ENCODE measurements at places on chromosomes 11 and 22.

GRCh38 chr11:104653407-104653806 lies 244.9 kb downstream of the CASP12 start:
- DNase-seq: peak; percentile 31

GRCh38 chr11:3709977-3710376 lies 38.8 kb upstream of the CHRNA10 start:
- DNase-seq: no peak

GRCh38 chr11:86155200-86155844 lies 86.4 kb upstream of the PICALM start:
- DNase-seq: no peak

- DNase-seq: no peak
Observed at GRCh38 chr11:65355776-65356393, 1.3 kb downstream of the TIGD3 start.

DNA sequence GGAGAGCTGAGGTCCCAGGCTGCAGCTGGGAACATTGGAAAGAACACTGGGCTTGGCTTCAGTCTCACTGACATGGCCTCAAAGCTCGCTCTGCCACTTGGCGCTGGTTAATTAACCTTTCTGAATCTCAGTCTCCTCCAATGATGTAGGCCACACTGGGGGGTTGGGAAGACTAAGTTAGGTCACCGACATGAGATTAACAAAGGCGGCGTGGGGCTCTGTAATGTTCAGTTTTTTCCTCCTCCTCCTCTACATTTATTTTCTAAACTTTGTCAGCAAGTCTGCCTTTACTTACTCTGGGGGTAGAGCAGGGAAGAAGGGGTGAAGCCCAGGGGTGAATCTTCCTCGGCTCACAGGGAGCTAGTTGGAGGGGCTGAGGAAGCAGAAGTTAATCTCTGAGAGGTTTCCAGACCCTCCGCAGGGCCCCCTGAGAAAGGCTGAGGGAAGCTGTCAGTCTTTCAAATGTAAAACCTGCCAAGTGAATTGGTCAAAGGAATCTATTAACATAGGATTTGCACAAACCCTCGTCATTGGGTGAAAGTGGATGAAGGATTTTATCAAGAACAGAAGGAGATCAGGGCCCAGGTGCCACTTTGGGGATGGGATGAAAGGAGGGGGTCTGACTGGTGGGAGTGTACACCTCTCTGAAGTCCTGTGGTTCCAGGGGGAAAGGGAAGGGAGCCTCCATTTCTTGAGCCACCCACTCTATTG lies 32.1 kb upstream of the TENM4 start:
- no peak for DNase-seq

GRCh38 chr11:59423835-59424234 lies 2.4 kb downstream of the OR5A2 start:
- DNase-seq: no peak

DNA sequence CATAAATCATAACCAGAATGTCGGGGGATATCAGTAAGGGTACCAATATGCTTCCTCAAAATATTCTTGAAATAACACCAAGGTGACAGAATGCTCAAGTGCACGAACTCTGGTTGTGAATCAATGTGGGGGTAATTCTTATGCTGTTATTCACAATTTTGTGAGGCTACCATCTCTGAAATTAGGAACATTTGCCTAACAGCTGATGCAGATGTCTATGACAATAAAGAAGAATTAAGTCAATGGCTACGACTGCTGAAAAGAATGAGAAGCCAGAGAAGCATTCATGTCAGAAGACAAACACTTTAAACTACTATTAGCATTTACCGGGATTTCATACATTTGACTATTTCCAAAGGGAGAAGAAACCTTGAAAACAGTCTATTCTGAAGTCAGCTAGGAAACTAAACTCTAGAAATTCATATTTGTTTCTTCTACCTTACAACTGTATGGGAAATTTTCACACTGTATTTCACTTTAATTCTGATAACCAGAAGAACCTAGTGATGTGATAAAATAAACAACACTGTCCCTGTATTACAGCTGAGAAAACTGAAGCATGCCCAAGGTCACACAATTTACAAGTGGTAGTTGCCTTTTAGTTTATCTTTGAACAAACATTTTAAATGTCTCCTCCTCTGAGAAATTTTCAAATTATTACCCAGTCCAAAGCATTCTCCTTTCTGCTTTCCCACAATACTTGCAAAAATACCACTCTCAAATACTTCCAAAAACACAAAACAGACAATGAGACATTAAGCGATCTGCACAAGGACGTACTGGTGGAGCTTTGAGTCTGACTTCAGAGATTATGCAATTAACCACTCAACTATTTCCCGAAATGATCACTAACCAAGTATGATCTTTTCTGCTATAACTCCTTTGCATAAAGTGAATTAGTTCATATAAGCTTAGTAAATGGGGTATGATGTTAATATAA lies 18.0 kb upstream of the ARHGAP32 start:
- no peak for DNase-seq

GRCh38 chr11:64765851-64766665 lies 6.3 kb upstream of the PYGM start:
- DNase-seq: no peak

DNA sequence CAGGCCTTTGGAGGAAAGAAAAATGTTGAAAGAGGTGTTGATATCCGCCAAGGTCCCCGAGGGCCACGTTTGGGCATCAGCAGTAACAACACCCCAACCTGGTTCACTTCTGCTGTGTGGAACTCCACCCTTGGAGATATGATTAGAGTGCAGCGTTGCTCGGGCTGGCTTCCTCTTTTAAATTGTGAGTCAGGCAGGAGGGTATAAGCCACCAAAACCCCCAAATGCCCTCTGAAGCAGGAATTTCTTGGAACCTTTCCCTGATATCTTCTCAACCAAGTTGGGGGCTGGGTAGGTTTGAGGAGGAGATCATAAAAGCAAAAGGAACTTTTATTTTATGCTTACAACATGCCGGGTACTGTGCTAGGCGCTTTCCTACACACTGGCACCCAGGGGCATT lies 6.4 kb upstream of the C11orf96 start:
- no peak for DNase-seq

DNA sequence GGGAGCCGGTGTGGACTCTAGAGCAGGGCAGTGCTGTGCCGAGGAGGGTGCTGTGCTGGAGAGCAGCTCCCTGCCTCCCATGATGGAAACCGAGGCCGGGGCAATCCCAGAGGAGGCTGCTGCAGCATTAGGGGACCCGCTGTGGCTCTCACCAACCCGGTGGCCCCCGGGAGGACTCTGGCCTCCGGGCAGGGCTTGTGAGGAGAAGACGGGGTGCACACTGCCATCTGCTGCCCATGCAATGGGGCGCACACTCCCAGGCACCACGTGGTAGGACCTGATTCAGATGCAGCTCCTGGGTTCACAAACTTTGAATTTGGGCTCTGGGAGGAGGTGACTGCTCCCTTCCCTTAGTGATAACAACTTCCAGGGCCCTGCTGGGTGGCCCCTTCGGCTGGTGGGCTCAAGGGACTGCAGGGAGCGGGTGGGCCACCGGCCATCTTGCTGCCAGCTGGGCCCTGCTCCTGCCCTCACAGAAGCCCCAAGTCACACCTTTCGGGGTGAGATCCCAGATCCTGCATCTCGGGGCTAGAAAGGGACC lies 93.8 kb upstream of the FGF3 start:
- no peak for DNase-seq

- DNase-seq: no peak
Observed at GRCh38 chr11:109983358-109983757, 109.8 kb upstream of the ZC3H12C start.

- DNase-seq: peak; percentile 21
Observed at GRCh38 chr11:134032501-134033091, 36.3 kb upstream of the JAM3 start.

DNA sequence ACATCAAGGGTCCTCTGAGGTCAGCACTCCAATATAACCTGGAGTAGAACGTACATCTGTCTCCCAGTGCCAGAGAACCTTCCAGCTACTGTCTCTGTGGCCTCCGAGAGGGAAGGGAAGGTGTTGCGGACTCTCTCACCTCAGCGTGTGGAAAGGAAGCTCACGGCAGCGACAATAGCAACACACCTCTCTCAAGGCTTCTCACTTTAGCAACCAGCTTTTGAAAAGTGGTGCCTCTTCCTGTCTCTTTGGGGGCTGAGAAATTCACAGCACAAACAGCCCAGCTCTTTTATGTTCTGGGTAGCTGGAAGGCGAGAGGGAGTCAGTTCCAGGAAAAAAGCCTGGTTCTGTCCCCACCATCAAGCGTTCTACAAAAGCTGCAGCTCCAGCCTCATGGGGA lies 156.9 kb upstream of the TBCEL start:
- no peak for DNase-seq

- no peak for DNase-seq
Observed at GRCh38 chr11:19701421-19701820, 11.2 kb upstream of the NAV2 start.

DNA sequence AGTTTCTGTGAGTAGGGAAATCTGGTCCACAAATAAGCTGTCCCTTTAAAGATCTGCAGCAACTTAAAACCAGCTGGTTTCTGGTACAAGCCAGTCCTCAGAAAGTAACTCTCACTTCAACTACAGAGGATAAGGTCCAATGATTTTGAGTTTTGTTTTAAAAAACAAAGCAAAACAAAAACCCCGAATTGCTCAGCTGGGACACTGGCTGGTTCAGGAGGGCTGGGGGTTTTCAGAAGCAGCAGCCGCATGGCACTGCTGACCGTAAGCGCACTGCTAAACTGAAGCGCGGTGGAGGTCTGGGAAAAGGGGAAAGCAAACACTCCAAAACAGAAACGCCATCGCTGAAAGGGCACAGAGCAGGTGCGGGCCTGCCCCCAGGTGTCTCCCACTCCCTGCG lies 59.7 kb downstream of the MICAL3 start:
- no peak for DNase-seq

DNA sequence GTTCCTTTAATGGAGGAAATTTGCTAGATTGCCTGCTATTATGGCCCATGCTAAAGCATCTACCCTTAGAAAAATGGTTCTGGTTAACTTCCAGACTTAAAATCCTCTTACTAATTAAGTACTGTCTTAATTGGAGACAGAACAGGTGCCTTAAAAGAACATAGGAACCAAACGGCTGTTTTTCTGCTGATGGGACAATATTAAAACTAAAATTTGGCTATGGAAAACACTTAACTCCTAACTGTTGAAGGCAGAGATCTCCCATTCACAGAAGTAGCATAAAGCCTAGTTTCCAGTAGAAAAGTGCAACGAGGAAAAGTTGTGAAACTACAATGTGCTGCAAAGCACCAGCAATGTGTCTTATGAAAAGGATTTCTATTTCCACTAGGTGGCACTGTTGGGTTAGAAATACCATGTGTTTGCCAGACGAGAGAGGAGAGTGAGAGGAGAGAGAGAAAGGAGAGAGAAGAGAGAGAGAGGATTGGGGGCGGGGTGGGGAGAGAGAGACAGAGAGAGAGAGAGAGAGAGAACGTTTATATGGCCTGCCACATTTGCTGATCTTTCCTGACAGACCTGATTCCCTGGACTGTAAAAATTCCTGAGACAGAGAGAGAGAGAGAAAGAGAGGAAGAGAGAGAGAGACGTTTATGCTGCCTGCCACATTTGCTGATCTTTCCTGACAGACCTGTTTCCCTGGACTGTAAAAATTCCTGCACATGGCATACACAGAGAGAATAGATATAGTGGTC lies 51.5 kb downstream of the FAM181B start:
- DNase-seq: peak; percentile 54

- no peak for DNase-seq
Observed at GRCh38 chr22:17562906-17563870, at the start of gene SLC25A18. SLC25A18 (plus strand) TSS chr22:17563498; CDS start chr22:17579945, 16,447 bp downstream.

DNA sequence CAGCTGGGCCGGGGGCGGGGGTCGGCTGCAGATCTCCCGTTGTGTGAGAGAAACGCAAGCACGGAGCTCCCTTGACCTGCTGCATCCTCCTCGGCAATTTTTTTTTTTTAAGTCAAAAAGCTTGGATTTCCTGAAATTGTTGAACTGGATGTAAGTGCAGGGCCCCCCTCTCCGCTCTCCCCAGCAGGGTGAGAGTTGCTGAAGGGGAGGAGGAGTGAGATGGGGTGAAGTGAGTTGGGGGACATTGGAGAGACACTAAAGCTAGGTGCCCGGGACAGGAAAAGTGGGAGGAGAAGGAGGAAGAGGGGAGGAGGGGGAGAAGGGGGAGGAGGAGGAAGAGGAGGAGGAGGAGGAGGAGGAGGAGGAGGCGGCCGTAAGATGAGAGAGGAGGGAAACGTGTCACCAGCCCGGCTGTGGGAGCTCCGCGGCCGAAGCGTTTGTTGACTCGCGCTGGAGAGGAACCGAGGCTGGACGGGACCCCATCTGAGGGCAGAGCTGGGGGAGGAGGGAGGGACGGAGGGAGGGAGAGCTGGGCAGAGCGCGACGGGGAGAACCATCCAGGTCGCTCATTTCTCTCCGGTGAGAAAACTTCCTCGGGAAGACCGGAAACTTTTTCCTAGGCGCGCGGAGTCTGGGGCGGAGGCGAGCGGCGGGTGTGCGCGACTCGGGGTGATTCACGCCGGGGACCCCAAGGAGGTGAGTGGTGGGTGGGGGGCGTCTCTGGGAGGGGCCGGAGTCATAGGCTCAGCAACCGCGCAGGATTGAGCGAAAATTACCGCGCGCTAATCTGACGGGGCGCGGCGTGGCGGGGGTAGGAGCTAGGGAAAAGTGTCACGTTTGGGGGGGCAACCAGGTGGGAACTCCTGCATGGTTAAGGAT lies 80.2 kb downstream of the PRR5L start:
- no peak for DNase-seq

DNA sequence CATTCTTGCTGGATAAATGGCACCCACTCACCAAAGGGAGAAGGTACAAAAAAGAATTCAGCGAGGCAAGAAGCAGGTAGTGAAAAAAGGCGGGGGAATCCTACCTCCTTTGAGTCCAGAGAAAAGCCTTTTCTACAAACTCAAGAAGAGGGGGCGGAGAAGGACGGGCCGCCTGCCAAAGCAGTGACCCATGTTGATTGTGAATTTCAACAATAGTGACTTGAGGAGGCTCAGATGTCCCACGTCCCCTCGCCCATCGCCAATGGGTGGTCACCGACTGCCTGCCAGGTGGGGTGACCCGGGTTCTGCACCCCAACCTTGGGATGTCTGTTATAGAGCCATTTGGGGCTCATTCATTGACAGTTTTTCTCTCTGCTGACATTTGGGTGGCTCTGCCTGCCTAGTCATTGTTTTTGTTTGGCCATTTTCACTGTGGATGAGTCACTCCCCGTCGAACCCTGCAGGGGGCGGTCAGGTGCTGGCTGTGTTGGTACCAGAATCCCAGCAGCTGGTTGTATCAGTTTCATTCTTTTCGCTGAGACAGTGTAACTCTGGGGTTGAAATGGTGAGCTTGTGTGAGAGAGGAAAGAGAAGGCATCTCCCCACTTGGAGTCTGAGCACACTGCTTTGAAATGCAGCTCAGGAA lies 163.4 kb upstream of the NCAM1 start:
- peak; percentile 12 for DNase-seq
